ENCODE measurements at places on chromosomes 13 and 19. TPM values are rescaled to one million over a fixed set of nuclear protein-coding genes. Genes with fewer than 3 reads are reported as not detected.

The KPTN gene
- 9.6 TPM for total RNA-seq

The AMH gene
- 2.7 TPM for total RNA-seq

The PRR12 gene
- 15.5 TPM for total RNA-seq

The KCNN4 gene
- 16.2 TPM for total RNA-seq

The IL12RB1 gene
- not detected for total RNA-seq

The TRPM4 gene
- total RNA-seq: 22.8 TPM

The CD33 gene
- total RNA-seq: 5.6 TPM

The PSG1 gene
- total RNA-seq: not detected

The EFNB2 gene
- 17.9 TPM for total RNA-seq

The DNAJC15 gene
- 4.7 TPM for total RNA-seq

The LGALS7 gene
- total RNA-seq: 269 TPM

The SHISA2 gene
- total RNA-seq: not detected

The MEDAG gene
- total RNA-seq: 46.4 TPM

The THAP8 gene
- total RNA-seq: 12.0 TPM

The CYP2A7 gene
- 4.9 TPM for total RNA-seq

The ZNF132 gene
- 5.2 TPM for total RNA-seq

GRCh38 chr13:113634279-113635047 is 23.5 kb downstream of the ATP4B start:
- DNase-seq: no peak

GRCh38 chr13:51958217-51958547 is 53.1 kb downstream of the ATP7B start:
- DNase-seq: no peak

GRCh38 chr13:35926859-35927530 is 204.2 kb downstream of the DCLK1 start:
- DNase-seq: no peak

DNA sequence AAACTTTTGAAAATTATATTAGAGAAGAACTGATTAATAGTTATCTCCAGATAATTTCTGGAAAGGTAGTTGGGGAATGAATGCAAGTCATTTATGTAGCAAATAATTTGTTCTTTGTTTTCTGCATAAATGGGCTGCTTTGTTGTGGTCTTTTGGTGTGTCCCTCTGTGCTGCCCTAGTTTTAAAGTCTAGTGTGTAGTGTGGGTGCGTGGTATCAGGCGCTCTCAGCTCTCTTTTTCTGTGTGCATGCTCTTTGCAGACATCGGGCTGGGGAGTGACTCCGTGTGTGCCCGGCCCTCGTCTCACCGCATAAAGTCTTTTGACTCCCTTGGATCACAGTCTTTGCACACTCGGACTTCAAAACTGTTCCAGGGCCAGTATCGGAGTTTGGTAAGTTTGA is 94.5 kb downstream of the ARHGEF7 start:
- DNase-seq: no peak

DNA sequence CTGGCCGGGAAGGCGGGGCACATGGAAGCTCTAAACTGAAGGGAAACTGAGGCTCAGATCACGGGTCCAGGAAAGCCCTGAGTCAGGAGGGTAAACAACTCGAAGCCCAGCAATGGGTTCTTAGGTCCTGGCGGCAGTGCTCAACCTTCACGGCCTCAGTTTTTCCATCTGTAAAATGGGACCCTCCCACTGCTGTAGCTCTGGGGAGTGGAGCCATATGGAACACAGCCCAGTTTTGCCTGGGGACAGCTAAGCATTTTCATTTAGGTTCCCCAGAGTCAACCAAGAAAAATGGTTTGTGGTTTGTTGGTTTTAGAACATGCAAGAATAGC is 30.4 kb downstream of the CEBPG start:
- DNase-seq: no peak

- no peak for DNase-seq
Measured at GRCh38 chr13:102698649-102698980, 3.8 kb upstream of the METTL21C start.

GRCh38 chr13:72864142-72865011 is 82.4 kb downstream of the PIBF1 start:
- no peak for DNase-seq

DNA sequence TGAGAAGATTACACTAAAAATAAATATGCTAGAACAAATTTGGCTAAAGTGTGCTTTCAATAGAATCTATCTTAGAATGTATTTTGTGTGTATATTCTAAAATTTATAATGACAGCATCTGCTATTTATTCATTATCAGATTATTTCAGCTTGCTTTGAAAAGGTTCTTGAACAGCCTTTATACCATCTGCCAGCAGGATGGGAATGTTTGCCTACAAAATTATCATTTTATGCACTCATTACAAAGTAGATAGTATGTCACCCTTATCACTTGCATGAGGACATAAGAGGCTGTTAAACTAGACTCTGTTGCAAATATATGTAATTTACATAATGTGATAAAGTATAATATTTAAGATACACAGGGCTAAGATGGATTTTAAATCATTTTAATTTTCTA is 1286.9 kb upstream of the PCDH20 start:
- no peak for DNase-seq

GRCh38 chr19:43574424-43575155 is 737 bp downstream of the XRCC1 start:
- DNase-seq: no peak

- no peak for DNase-seq
Measured at GRCh38 chr19:2308114-2308556, at the start of gene LINGO3. LINGO3 (minus strand) TSS chr19:2308154; CDS start chr19:2291776, 16,378 bp downstream.

- no peak for DNase-seq
Measured at GRCh38 chr19:29171525-29171924, 41.4 kb downstream of the UQCRFS1 start.

GRCh38 chr19:32407004-32407992 is 1.7 kb downstream of the DPY19L3 start:
- no peak for DNase-seq

DNA sequence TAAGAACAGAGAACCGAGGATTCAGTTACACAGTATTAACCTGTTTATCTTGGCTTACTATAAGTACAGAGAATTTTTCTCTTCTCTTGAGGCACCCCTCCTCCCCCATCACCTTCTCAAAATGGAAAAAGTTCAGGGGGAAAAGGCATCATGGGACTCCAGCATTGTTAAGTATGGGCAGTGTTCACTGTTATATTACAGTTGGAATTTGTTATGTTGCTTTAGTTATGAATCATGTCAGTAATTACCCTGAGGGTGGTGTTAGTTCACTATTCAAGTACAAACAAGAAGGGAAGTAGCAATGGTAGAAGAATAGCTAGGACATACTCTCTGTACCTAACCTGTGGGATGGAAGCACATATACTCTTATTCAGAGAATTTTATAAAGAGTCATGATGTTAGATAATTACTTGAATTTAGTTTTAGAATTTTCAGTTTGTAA is 12.0 kb downstream of the LPAR6 start:
- no peak for DNase-seq

DNA sequence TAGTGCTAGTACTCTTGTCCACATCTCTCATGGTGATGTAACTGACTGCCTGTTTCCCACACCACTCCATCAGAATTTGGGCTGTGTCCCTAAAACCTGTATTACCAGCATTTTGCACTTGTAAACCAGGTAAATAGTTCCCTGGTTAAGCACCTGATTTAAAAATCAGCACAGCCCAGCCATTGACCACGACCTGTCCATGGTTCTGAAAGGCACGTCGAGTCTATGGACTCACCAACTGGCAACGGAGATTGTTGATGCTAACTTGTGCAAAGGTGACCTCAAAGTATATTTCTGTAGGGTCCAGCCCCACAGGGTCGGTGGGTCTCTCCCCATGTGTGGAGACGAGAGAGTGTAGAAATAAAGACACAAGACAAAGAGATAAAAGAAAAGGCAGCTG is 46.7 kb upstream of the ZNF835 start:
- DNase-seq: no peak

GRCh38 chr19:10452726-10453618 is 32.6 kb downstream of the PDE4A start:
- no peak for DNase-seq

DNA sequence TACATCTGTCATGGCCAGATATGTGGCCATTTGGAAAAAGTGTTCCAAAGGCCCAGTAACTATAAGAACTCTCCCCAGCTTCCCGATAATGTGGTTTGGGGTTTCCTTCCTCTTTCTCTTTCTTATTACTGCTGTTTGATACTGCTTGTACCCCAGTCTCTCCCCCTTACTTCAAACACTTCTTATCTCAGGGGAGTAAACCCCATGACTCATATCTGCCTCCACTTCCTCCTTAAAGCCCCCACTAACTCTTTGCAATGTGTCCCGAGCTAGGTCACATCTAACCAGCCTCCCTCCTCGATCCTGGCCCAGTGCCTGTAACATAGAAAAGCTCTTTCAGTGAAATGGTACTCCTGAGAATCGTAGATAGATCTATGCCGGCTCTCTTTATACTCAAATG is 82.4 kb upstream of the STARD13 start:
- no peak for DNase-seq

- DNase-seq: no peak
Measured at GRCh38 chr19:13931391-13932148, 6.6 kb downstream of the PODNL1 start.

DNA sequence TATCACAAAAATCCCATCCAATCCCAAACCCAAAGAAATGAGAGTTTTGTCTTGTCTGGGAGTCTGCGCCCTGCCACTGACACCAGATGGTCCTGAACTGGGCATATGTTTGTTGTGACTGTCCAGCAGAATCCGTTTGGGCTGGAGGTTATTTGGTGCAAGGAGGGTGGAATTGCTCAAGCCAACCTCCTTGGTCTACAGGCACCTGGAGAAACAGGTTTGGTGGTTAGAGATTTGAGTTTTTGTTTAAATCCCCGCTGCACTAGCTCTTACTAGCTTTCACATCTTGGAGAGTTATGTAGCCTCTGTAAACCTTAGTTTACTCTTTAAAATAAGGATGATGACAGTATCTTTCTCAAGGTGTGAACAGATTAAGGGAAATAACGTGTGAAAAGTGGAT is 101.7 kb downstream of the SLC7A1 start:
- no peak for DNase-seq

DNA sequence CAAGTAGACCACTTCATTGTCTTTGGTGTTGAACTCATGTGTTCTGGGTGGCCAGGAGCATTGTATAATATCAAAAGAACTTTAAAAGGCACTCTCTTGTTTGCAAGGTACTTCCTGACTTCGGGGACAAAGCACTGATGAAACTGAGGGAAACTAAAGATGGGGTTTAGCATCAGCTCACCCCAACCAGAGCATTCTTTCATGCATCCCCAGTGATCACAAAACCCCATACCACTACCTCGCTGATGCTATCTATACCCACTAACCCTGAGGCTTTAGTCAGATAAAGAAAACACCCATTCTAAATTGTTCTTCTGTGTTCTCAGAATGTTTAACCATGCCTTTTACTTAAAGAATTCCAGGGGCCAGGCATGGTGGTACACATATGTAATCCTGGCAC is 94.5 kb upstream of the DOCK9 start:
- DNase-seq: peak; percentile 5

DNA sequence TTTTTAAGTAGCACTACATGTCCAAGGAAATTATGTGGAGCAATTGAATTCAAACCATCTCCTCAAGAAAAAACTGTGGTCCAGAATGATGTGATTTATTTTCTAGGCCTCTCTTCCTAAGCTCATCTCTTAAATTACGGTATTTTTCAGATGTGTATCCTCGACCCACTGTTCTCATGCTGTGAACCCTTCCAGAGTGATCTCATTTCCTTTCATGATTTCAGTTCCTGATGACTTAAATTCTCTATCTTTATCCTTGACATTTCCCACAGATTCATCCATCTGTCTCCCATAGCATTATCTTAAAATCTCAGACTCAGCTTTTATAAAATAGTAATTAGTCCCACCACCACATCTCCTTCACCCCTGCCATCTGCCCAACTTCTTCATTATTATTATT is 117.6 kb upstream of the SPRY2 start:
- no peak for DNase-seq

GRCh38 chr13:59631271-59631670 is 532.5 kb downstream of the DIAPH3 start:
- no peak for DNase-seq

GRCh38 chr13:74819549-74819948 is 662.4 kb downstream of the TBC1D4 start:
- no peak for DNase-seq

- no peak for DNase-seq
Measured at GRCh38 chr19:2333027-2333806, 4.7 kb downstream of the SPPL2B start.

DNA sequence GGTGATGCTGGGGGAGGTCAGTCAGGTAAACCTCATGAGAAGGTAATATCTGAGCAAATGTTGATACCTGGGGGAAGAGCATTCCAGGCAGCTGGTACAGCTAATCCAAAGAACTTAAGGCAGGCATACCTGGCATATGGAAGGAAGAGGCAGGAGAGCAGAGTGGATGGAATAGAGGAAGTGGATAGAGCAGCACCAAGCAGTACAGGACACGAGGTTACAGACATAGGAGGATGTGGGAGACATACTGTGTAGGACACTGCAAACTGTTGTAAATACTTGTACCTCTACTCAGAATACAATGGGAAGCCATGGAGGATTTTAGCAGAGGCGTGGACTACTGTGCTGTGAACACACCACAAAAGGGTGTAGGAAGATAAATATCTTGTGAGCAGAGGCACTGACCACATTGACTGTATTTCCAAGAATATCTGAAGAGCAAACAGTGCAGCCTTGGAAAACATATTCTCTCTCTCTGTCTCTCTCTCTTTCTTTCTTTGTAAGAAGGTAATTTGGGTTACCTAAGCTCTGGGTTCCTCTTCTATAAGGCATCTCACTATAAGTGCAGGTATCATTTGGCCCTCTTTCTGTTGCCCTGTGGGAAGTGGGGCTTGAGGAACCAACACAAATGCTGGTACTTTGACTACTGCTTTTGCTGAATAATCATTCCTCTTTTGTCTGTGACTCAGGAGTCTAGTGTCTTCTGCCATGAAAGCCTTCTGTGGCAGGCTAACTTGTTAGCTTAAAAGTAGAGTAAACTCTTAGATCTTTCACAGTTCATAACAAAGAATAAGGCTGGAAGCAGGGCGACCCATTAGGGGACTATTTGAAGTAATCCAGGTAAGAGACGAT is 238.0 kb downstream of the VWA8 start:
- DNase-seq: no peak

DNA sequence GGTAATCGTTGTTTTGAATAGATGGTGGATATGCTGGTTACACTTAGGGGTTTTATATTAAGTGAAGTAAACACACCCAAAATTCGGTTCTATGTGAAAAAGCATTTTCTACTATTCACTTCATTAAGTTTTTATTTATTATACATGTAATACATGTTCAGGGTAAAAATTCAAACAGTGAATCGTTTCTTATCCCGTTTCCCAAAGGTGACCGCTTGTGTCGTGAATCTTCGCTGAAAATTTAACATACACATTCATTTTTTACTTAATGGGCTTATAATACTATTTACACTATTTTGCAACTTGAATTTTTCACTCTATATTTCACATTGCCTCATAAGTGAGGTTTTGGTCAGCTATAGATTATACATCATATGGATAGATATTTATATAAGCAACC is 24.5 kb downstream of the IPO5 start:
- DNase-seq: no peak

DNA sequence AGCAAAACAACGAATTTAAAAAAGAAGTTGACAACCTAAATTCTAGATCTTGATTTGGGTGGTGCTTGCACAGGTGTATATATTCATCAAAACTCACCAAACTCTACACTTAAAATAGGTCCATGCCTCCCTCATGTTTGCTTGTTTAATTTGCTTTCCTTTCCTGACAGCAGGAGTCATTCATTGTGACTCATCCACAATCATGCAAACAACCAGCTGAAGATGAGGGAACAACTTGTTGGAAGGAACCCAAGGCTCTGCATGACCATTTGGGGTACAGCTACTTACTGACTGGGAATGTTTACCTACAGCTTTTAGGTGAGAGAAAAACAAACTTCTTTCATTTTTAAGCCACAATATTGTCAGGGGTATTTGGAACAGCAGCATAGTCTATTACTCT is 96.6 kb downstream of the RXFP2 start:
- DNase-seq: no peak

Data from vagina (tissue), 2 donors.